NCI-H187 (cell line): ENCODE measurements at places on chromosomes 6 and 20.

GRCh38 chr6:25042984-25043725, 107.4 kb upstream of the RIPOR2 start:
- no peak for DNase-seq

DNA sequence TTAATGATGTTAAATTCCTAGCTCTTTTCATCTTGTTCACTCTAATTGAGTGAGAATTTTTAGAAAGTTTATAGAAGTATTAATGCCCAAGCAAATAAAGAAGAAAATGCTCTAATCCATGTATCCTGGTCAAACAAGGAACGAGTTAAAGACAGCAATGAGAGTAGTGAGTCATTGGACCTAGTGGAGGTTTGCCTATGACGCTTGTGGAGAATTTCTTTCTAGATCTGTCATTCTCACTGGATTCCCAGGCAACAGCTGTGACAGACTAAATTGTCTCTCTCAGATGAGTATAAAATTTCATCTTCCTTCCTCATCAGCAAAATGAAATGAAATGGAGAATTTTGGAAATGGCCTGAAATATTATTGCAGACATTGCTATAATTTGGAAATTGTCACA, 127.9 kb downstream of the COL19A1 start:
- DNase-seq: no peak

- DNase-seq: no peak
These were observed 3.7 kb downstream of the SMPDL3A start for GRCh38 chr6:122792766-122793165.

DNA sequence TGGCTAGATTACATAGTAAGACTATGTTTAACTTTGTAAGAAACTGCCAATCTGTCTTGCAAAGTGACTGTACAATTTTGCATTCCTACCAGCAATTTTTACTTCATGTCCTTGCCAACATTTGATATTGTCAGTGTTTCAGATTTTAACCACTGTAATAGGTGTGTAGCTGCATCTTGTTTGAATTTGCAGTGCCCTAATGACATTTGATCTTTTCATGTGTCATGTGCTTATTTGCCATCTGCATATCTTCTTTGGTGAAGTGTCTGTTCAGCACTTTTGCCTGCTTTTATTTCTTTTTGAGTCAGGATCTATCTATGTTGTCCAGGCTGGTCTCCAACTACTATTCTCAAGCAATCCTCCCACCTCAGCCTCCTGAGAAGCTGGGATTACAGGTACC, 2.4 kb upstream of the PRPH2 start:
- DNase-seq: no peak

DNA sequence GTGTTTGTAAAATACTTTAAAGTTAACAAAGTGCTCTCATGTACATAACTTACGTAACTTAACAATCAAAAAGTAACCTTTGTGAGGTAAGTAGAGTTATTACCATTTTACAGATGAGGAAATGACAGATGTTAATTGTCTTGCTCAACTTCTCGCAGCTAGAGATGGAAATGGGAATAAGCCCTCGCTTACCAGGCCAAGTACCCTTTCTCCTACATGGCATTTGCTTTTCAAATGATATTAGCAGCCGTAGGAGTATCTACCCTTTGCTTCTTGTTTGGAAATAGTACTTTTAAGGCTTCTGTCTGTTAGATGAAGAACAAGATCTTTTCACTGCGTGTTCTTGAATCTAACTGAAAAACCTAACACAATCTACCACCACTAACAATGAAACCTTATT, 15.5 kb downstream of the STX11 start:
- no peak for DNase-seq

DNA sequence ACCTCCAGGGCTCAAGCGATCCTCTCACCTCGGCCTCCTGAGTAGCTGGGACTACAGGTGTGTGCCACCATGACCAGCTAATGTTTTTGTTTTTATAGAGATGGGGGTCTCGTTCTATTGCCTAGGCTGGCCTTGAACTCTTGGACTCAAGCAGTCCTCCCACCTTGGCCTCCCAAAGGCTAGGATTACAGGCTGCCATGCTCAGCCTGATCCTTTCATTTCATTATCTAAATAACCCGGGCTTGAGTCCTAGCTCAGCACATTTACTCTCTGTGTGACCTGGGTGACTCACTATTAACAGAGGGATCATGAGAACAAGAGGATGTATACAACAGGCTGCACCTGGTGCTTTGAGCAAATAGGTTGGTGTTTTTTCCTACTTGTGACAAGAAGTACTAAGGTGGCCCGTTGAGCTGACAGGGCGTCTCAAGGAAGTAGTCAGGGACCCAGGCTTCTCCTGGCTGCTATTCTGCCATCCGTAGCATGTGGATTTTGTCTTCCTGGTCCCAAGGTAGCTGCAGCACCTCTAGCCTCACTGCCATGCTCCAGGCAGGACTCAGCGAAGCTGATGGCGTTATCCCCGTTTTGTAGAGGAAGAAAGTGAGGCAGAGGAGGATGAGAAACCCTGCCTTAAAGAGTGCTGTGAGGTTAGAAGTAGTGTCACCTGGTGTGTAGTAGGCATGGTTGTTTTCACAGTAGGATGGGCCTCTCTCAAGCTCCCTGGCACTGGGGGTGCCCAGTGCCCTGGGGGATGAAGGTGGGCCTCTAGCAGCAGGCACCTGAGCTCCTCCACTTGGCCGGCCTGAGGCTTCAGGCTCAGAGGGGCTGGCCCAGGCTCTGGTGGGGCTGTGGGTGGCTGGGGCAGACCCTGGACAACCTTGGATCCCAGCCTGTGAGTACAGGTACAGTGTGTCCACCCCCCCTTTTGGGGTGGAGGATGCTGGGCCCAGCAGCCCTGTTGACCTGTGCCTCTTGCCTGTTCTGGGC, 62.4 kb downstream of the ADNP start:
- no peak for DNase-seq

DNA sequence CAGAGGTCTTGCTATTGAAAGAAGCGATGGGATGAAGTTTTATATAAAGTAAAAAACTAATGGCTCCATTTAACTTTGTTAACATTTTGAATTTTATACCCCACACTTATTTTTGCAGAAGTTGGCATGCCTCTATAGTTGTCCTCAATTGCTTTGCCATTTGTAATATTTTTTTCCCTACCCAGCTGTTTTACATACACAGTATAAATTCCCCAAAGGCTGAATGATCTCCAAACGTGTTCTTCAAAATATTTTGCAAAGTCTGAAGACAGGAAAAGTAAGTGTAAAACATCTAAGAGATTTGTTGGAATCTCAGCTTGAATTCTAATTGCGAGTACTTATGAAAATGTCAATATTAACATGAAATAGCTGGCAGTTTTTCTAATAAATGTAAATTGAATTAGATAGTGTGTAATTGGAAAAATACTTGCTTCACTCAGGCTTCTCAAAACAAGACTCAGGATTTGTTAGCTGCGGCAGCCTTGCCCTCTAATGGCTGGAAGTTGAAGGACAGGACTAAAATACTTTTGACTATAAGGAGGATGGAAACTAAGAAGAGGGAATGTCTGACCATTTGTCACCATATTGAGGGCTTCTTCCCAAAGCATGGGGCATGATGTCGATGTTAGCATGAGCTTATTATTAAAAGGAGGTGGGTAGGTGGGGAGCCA, 226.8 kb downstream of the UST start:
- no peak for DNase-seq

DNA sequence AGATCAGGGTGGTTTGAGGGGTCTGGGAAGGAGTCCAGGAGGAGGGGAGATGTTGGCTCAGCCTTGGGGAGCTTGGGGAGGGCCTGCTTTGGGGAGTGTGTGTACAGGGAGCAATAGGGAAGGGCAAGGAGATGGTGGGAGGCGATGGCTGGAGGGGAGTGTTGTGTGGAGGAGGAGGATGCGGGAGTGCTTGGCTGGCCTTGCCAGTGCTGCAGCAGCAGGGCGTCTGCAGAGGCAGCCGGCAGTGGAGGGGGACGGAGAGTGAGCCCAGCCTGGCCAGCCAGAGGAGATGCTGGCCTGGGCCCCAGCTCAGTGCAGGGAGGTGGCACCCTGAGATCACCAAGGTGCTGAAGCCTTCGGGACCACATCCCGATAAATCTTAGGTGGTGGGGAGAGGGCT, 3.9 kb downstream of the IP6K3 start:
- DNase-seq: no peak

GRCh38 chr6:162179196-162179951, 548.2 kb downstream of the PRKN start:
- DNase-seq: no peak

- no peak for DNase-seq
These were observed 32.6 kb downstream of the ELOVL5 start for GRCh38 chr6:53316142-53316541.

DNA sequence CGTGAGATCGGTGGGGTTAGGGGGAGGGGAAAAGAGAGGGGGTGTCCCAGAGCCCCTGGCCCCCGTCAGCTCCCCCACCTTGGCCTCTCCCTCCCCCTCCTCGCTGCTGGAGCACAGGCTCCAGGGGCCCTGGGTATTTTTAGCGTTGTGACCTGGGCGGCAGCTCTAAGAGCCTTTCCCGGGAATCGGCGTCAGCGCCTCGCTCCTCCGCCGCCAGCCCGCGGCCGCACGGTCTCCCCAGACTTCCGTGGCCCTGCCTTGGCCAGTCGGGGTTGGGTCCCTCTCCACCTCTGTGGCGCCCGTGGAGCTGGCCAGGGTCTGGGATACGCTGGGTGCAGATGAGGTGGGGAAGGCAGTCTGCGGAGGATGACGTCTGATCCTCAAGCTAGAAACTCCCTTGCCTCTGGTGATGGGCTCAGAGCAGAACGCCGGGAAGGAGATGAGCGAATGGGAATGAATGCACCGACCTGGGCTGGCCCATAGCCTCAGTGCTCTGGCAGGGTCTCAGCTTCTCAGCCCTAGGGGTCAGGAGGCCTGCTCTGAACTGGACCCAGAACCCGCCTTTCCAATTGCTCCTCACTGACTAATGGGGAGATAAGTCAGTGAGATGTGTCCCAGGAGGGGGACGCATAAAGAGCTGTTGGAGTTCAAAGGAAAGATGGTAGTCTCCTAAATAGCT, 883 bp upstream of the DBNDD2 start:
- DNase-seq: no peak

DNA sequence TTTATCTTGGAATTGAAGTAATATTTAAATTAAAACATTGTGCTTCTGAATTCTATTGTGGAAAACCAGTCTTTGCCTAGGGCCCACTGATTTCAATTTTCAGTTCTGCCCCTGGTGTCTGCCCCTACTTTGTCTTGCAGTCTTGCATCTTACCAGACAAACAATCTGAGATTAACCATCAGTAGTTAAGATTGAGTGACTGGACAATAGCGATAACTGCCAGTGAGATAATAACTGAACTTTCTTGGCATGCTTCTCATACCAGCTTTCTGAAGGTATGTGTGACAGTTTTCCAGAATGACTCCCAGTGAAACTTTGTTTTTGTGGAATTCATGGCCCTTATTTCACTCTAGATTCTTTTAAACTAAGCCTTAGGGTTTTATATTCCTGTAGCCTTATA, 53.5 kb downstream of the KCNQ5 start:
- no peak for DNase-seq

DNA sequence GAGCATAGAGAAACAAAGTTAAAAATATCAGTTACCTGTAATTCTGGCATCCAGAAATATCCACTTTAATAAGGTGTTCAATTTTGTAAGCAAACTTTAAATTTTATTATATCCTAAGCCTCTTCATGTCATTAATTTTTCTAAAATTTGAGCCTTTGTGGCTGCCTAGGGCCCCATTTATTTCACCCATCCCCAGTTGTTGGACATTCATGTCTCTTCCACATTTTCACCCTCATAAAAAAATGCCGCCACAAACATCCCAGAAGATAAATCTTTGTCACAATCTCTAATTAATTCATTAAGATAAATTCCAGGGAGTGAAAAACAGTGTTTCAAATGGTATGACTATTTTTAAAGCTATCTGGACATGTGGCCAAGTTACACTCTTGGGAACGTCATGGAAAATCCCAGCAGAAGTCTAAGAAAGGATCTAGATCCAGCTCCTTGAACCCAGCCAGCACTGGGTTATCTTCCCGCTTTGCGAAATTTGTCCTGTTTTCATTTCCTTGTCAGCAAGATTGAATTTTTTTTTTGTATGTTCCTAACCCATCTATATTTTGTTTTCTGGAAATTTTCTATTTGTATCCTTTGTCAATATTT, 97.2 kb downstream of the TMEM242 start:
- no peak for DNase-seq

GRCh38 chr6:105515054-105515453, 112.2 kb upstream of the PREP start:
- DNase-seq: no peak

GRCh38 chr6:139135578-139136545, 982 bp downstream of the HECA start:
- DNase-seq: no peak

DNA sequence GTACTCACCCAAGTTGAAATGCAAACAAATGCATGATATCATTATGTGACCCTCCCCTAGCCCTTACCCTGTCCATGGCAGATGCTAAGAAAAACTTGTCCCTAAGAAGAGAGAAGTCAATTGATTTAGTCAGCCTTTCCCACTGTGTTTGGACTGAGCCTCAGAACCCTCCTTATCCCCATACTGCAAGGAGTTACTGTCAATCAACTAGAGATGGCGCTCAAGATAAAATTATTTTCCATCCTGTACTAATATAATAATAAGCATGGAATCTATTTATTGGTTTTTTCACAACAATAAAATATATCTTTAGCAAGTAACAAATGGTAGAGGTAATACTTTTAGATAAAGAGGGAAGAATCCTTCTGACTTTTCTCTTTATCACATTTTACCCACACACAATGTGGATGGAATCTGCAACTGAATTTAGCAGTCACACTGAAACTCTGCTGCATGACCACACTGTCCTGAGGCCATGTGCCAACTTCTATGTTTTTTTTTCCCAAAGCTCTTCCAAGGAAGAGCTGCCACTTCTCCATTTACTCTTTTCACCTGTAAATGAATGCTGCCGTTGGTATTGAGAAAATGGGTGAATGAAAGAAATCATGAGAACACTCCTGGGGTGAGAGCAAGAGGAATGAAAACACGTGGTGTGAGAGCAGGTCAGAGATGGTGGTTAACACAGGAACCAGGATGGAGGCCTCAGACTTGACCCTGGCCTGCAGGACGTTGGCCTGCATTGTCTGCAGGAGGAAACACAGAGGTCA, 10.5 kb downstream of the NT5E start:
- DNase-seq: no peak
